T-helper 22 cell (primary cell): ENCODE measurements at places on chromosomes 1 and 21.

- no peak for DNase-seq
Observed at GRCh38 chr1:67573311-67573872, 111.6 kb upstream of the GADD45A start.

- no peak for DNase-seq
Observed at GRCh38 chr1:113782406-113782805, 23.1 kb upstream of the PHTF1 start.

DNA sequence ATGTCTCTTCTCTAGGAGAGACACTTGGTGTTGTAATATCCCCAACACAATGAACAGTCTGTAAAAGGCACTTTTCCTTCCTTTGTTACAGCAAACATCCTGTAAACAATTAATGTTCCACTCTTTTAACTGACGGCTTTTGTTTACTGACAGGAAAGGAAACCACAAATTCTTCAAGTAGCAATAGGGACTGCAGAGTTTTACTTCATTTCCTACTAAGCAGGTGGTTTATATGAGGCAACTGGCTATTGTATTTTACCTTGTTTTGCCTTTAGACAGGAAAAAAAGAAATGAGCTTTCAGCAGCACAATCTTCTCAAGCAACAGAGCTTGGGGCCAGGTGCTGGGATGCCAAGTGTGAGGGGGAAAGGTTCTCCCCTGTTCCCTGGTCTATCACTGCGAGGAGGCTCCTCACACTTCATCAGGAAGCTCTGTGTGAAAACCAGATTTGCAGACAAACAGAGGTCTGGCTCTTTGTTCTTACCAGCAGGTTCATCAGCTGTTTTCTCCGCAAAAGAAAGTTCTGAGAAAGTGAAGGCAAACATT lies 51.2 kb downstream of the SIPA1L2 start:
- no peak for DNase-seq

DNA sequence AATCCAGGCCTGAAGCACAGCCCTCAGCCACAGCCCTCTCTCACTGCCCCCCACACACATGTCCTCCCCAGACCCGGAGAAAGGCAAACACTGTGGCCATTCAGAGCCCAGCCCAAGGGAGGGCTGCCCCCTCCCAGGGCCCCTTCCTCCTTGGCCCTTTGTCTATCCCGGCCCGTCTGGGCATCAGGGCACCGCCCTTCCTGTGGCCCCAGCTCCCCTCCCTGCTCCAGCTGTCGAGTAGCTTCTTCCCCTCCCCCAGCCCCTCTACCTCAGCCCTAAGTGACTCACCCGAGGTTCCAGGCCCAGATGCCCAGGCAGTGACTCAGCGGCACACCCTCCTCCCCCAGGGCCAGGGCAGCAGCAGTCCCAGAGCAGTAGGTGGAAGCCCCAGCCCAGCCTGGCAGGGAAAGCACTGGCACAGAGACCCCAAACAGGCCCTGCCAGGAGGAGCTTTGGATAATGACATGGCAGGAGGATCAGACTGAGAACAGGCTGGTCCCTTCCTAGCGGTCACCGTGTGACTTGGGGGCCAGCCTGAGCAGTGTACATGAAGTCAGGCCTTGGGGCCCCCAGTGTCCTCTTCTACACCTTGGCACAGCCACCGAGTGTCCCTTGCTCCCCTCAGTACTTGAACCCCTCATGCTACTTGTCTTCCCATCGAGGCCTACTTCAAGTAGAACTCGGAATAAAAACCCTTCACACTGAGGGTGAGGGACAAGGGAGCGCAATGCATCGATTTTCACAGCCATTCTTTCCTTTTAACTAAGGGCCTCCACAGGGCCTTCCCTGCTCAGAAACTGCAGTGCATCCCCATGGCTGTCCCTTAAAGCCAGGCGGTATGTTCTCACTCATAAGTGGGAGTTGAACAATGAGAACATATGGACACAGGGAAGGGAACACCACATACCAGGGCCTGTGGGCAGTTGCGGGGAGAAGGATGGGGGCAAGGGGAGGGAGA lies 1.0 kb upstream of the S100A2 start:
- DNase-seq, result peak; percentile 79

GRCh38 chr1:163657719-163658118 lies 336.0 kb downstream of the NUF2 start:
- DNase-seq, result no peak

DNA sequence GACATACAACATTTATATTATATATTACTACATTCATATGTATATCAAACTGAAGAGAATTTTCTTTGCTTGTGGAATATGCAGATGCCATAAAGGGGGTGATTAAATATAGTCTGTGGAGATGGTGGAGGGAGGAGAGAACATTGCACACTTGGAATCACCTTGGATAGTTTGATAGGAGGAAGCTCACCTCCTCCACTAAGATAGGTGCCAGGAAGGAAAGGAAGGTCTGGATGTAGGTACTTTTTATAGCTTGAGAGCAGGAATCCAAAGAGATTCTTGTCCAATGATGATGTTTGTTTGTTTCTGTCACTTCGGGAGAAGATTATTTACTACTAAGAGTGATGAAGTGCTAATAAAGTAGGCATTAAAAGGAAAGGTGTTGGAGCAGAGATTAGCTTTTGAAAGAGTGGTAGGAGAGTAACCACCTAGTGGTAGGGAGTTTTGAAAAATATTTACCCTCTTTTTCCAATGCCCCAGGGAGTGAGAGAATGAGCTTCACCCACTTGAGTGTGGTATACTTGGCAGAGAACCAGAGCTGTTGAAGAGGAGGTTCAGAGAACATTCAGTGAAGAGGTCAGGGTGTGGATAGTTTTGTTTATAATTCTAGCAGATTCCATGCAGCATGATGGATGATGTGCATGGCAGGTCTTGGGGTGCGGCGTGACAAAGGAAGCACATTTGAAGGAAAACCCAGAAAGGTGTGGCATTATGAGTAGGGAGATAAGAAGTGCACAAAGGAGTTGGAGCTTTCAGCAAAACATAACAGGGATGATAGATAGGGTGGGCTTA lies 145.0 kb downstream of the PATJ start:
- DNase-seq, result no peak

- DNase-seq, result no peak
Observed at GRCh38 chr1:21821385-21822019, 9.4 kb downstream of the LDLRAD2 start.

GRCh38 chr1:247013391-247013790 lies 5.5 kb upstream of the ZNF695 start:
- DNase-seq, result no peak

DNA sequence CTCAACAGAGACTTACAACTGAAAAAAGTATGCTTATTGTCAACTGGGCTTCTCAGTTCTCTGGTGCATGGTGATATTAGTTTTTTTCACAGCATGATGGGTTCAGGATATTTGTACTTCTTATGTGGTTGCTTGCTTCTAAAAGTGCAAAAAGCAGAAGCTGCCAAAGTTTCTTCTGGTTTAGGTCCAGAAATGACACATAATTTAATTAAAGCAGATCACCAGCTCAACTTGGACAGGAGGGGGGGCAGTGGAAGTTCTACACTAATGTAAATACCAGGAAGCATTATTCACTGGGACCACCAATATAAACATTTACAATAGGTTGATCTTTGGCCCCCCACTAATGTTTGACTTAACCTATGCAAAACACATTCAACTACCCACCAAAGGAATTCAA lies 354.8 kb upstream of the BRINP3 start:
- no peak for DNase-seq

DNA sequence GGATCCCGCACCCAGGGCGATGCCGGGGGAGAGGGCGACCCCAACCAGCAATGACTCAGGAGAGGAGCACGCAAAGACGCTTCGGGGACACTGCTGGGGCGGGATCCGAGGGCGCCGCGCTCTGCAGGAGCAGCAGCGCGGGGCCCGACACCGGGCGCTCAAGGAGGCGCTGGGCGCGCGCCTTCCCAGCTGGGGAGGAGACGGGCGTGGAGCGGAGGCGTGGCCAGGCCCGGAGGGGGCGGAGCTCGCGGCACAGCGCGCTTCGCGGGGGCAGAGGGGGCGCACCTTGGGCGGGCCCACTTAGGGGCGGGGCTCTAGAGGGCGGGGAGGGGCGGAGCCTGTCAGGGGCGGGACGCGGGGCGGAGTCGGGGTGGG lies 369 bp downstream of the SUMO3 start:
- peak; percentile 85 for DNase-seq

- no peak for DNase-seq
Observed at GRCh38 chr1:231485029-231485784, 43.3 kb upstream of the TSNAX start.

- no peak for DNase-seq
Observed at GRCh38 chr1:32806290-32806689, 10.9 kb downstream of the YARS1 start.

DNA sequence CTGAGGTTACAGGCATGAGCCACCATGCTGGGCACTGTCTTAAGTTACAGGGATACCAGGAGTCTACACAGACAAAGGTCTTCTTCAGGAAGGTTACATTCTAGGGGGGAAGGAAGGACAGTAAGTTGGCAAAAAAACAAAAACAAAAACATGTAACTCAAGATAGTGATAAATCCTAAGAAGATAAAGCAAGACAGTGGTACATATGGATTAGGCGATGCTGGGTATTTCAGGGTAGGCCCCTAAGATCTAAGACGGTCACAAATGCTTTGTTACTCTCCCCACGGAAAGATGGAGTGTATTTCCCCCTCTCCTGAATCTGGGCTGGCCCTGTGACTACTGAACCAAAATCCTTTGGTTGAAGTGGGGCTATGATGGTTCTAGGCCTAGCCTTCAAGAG lies 8.2 kb downstream of the CLCC1 start:
- DNase-seq, result no peak

DNA sequence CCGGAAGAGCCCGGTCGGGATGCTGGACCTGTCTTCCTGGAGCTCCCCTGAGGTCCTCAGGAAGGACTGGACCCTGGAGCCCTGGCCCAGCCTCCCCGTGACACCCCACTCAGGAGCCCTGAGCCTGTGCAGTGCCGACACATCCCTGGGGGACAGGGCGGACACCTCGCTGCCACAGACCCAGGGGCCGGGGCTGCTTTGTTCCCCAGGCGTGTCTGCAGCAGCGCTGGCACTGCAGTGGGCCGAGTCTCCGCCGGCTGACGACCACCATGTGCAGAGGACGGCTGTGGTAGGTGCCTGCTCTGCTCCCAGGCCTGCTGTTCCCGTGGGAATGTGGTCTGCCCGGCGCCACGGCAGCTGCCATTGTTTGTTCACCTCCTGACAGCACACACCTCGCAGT lies 42.1 kb upstream of the DIP2A start:
- no peak for DNase-seq

GRCh38 chr1:197614916-197615692 lies 160.2 kb downstream of the DENND1B start:
- no peak for DNase-seq

DNA sequence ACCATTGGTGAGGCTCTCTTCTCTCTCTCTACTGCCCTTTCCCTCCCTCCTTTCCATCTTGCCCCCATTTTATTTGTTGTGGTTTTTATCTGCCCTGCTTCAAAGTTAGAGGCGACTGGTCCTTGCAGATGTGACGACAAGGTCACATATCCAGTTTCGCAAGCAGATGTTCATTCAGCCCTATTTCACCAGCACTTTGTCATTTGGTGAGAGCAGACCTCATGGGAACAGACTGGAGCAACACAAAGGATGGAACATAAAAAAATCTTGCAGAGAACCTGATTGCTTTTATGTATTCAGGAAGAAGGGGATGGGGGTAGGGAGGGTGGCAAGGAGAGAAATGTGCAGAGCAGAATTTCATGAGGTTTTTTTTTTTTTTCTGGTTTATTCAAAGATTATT lies 84.3 kb downstream of the ELAVL4 start:
- no peak for DNase-seq

GRCh38 chr1:231310391-231310934 lies 27.2 kb downstream of the EXOC8 start:
- DNase-seq, result no peak

- DNase-seq, result no peak
Observed at GRCh38 chr1:187871177-187871845, 1042.6 kb downstream of the PLA2G4A start.

GRCh38 chr1:19734056-19734455 lies 65.7 kb downstream of the TMCO4 start:
- DNase-seq, result no peak

GRCh38 chr1:215113776-215114153 lies 31.2 kb downstream of the KCNK2 start:
- DNase-seq, result no peak

- DNase-seq, result no peak
Observed at GRCh38 chr1:180888870-180889269, 23.8 kb upstream of the KIAA1614 start.

DNA sequence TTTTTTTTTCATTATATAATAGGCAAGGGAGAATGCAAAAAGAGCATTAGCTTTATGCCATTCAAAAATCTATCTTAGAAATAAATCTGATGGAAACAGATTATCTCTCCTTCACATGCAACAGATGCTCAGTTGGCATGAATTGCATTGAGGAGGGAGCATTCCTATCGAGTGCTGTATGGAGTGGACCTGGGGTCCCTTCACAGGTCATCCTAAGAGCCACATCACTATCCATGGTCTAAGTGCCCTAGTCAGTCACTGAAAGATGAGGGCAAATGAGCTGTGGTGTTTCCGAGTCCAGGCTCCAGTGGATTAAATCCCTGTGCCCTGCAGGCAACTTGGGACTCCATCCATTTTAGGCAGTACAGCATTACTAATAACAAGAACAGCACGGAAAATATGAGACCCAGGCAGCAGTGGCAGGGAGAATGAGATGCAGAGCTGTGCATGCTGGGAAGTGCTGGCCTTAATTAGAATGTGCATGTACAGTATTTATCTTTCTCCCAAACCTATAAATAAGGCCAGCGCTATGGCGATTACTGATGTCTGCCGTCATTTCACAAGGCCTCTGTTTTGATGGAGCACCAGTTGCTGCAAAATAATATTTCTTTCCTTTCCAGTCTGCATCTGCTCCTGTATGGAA lies 512.3 kb upstream of the PLXNA2 start:
- no peak for DNase-seq

GRCh38 chr1:118304722-118305359 lies 119.8 kb upstream of the SPAG17 start:
- no peak for DNase-seq

DNA sequence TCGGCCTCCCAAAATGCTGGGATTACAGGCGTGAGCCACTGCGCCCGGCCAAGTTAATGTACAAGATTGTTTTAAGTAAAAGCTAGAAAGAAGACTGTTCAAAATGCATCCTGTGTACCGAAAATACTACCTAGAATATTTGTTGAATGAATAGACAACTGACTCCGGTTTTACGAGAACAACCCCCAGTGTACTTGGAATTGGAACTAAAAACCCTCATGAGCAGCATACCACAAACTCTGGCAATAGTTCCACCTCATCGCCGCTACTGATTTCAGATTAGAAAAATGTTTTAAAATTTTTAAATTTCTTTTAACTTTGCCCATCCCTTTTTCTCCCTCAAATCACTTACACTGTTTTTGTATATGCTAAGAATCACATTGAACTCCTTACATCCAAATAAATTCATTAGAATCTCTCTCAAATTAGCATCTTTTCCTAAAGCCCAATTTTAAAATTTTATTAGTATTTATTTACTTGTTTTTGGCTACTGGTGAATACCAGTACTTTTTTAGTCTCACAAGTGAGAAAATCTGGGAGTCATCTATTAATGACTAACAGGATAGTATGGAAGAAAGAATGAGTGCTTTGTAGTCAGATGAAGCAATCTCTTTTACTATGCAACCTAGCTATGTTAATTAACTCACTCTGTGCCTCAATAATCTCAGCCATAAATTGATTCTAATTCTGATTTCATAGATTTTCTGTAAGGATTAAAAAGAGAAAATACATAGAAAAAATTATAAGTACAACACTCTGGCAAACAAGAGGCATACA lies 95.1 kb downstream of the GPATCH2 start:
- DNase-seq, result no peak

GRCh38 chr21:41651406-41651805 lies 115.4 kb downstream of the RIPK4 start:
- DNase-seq, result no peak
